ENCODE measurements at places on chromosomes 5 and 9. TPM values are rescaled to one million over a fixed set of nuclear protein-coding genes. Genes with fewer than 3 reads are reported as not detected.

NOL8 gene
- polyA plus RNA-seq: 28.9 TPM

STPG3 gene
- polyA plus RNA-seq: not detected

CNTNAP3 gene
- polyA plus RNA-seq: 6.7 TPM

NMUR2 gene
- not detected for polyA plus RNA-seq

MYO10 gene
- polyA plus RNA-seq: 16.1 TPM

PCDHGB6 gene
- polyA plus RNA-seq: 0.30 TPM

SLC34A1 gene
- polyA plus RNA-seq: 0.06 TPM

DNA sequence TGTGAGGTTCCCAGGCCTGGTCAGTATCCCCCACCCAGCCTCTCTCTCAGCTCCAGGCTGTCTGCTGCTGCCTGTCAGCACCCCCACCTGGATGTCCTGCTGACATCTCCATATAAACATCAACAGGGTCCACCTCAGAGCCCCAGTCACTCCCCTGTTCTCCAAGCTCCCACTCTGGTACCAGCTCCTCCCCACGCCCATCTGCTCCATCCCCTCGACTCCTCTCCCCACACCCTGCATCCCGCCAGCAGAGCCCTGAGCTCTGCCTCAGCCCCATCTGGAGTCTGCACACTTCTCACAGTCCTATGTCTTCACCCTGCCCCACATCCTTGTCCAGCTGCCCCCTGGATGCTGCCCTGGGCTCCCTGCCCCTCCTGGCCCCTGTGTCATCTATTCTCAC is 67.7 kb upstream of the LRRTM2 start:
- DNase-seq: no peak
- peaks cover 4% of the 10 kb centered on the region for H3K4me1 ChIP-seq
- H3K4me3 ChIP-seq: no peak overlapping the region
- H3K36me3 ChIP-seq: peaks cover 1% of the 10 kb centered on the region
- H3K27me3 ChIP-seq: no peaks in the 10 kb centered on the region

- DNase-seq: no peak
- peak overlapping the region; percentile 58 for H3K27ac ChIP-seq
- peak overlapping the region; percentile 70 for H3K4me3 ChIP-seq
- H3K4me1 ChIP-seq: peaks cover 21% of the 10 kb centered on the region
- no peaks in the 10 kb centered on the region for H3K27me3 ChIP-seq
These were observed 553 bp downstream of the MAP3K1 start for GRCh38 chr5:56815658-56816545.

GRCh38 chr5:102863764-102864560 is 108.9 kb downstream of the PAM start:
- no peak overlapping the region for H3K4me3 ChIP-seq
- no peaks in the 10 kb centered on the region for H3K36me3 ChIP-seq
- no peak overlapping the region for H3K27ac ChIP-seq
- peaks cover 9% of the 10 kb centered on the region for H3K4me1 ChIP-seq

GRCh38 chr9:78437296-78437695 is 140.4 kb downstream of the PSAT1 start:
- H3K4me3 ChIP-seq: no peak overlapping the region
- no peaks in the 10 kb centered on the region for H3K36me3 ChIP-seq
- no peak overlapping the region for H3K27ac ChIP-seq
- H3K27me3 ChIP-seq: peaks cover 6% of the 10 kb centered on the region
- no peaks in the 10 kb centered on the region for H3K4me1 ChIP-seq
- no peak for DNase-seq

GRCh38 chr5:8683496-8683895 is 814.5 kb downstream of the MTRR start:
- H3K27ac ChIP-seq: no peak overlapping the region
- H3K4me3 ChIP-seq: no peak overlapping the region

DNA sequence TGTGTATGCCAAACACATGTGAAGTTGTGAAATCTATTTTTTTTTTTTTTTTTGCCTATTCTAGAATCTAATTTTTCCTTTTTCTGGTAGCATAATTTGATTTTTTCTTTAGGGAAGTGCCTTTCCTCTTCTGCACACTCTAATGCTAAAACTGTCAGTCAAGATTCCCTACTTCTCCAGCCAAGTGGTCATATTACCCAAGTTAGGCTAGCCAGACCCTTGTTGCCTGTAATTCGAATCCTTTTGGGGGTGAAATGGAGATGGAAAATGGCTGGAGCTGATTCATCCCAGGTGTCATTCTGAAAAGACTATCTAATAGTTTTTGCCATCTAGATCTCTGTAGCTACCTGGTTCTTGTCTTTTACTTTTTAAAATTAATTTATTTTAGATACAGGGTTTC is 24.8 kb upstream of the UBAP1 start:
- H3K4me3 ChIP-seq: no peak overlapping the region
- H3K4me1 ChIP-seq: peaks cover 13% of the 10 kb centered on the region

DNA sequence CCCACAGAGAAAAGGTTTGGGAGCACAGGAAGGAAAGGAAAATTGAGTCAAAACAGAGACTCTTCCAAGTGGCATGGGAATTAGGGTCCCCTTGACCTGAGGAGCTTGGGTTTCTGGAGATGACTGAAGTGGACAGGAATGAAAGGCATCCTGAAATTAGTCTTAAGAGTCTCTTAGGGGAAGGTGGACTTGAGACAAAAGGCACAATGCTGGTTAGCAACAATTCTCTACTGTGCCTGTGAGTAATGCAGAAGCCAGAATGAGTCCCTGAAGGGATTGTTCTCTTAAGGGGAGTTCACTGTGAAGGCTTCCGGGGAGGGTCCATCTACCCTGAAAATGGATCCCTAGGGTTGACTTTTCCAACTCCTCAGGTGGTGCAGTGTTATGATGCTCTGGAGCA is 58.4 kb upstream of the FOXE1 start:
- H3K27me3 ChIP-seq: no peaks in the 10 kb centered on the region
- no peak overlapping the region for H3K27ac ChIP-seq
- no peak for DNase-seq
- peaks cover 10% of the 10 kb centered on the region for H3K4me1 ChIP-seq
- no peak overlapping the region for H3K4me3 ChIP-seq
- no peaks in the 10 kb centered on the region for H3K36me3 ChIP-seq

- H3K4me1 ChIP-seq: peaks cover 13% of the 10 kb centered on the region
- H3K27me3 ChIP-seq: no peaks in the 10 kb centered on the region
- no peaks in the 10 kb centered on the region for H3K36me3 ChIP-seq
These were observed 15.4 kb downstream of the FAM174A start for GRCh38 chr5:100550531-100551051.

DNA sequence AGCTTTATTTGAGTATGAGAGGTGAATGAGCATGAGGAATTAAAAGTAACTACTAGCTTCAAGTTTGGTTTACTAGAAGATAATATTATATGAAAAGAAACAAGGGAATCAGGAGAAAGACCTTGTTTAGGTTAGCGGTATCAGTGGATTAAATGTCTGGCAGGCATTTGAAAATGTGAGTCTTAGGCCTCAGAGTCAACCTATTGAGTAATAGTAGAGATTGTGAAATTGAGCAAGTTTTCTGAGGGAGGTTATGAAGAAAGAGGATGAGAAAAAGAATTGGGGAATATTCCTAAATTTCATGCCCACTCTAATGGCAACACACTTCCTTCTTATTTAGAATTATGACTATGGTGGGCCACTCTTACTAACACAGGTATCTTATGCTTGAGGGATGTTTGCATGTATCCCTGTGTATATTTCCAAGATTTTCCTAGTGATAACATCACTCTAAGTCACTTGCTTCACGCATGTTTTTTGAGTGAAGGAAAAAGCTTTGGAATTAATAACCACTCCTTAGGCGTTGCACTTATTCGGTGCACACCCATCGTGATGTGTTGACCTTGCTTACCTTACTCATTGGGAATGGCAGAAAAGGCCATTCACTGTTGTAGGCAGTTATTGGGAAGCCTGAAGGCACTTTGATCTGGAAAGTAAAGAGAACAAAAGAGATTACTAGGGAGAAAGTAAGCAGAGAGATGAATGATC is 8.2 kb upstream of the ELL2 start:
- H3K36me3 ChIP-seq: no peaks in the 10 kb centered on the region
- no peaks in the 10 kb centered on the region for H3K4me1 ChIP-seq
- no peaks in the 10 kb centered on the region for H3K27me3 ChIP-seq
- DNase-seq: no peak

- H3K27ac ChIP-seq: no peak overlapping the region
- no peaks in the 10 kb centered on the region for H3K4me1 ChIP-seq
- H3K27me3 ChIP-seq: no peaks in the 10 kb centered on the region
- H3K36me3 ChIP-seq: peaks cover 16% of the 10 kb centered on the region
- no peak overlapping the region for H3K4me3 ChIP-seq
These were observed 184.5 kb downstream of the TRIO start for GRCh38 chr5:14327624-14328023.

GRCh38 chr9:126952205-126952977 is 37.8 kb downstream of the RALGPS1 start:
- H3K36me3 ChIP-seq: no peaks in the 10 kb centered on the region
- H3K4me3 ChIP-seq: no peak overlapping the region
- no peak overlapping the region for H3K27ac ChIP-seq
- peaks cover 7% of the 10 kb centered on the region for H3K4me1 ChIP-seq
- H3K27me3 ChIP-seq: no peaks in the 10 kb centered on the region

- no peaks in the 10 kb centered on the region for H3K36me3 ChIP-seq
- H3K27ac ChIP-seq: no peak overlapping the region
- H3K27me3 ChIP-seq: no peaks in the 10 kb centered on the region
- peaks cover 11% of the 10 kb centered on the region for H3K4me1 ChIP-seq
- no peak for DNase-seq
These were observed 50.9 kb downstream of the UBE2R2 start for GRCh38 chr9:33867747-33868439.

Data from keratinocyte (primary cell).